ENCODE measurements at places on chromosomes 11 and 22.

GRCh38 chr11:17277024-17277584 lies 565 bp downstream of the NUCB2 start:
- peak; percentile 25 for DNase-seq

GRCh38 chr11:102313238-102313940 lies 3.9 kb upstream of the BIRC3 start:
- DNase-seq: no peak

- DNase-seq: no peak
Observed at GRCh38 chr22:39643311-39644083, 72.9 kb downstream of the CACNA1I start.

GRCh38 chr11:65571940-65572339 lies 398 bp upstream of the FAM89B start:
- no peak for DNase-seq

DNA sequence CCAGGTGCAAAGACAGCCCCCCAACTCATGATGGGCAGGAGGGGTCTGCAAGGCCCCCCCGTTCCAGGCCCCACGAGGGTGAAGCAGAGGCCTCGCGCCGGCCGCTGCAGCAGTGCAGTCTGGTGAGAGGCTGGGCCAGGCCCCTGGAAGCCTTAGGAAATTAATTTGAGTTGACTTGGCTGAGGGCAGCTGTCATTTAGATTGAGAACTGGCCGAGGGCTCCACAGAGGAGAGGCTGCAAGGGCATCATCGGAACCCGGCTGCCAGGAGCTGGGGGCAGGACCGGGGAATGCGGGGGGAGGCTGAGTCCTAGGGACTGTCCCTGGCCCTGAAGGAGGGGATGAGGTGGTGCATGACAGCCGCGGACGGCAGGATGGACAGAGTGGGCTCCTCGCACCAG lies 39.9 kb downstream of the MN1 start:
- DNase-seq: no peak

DNA sequence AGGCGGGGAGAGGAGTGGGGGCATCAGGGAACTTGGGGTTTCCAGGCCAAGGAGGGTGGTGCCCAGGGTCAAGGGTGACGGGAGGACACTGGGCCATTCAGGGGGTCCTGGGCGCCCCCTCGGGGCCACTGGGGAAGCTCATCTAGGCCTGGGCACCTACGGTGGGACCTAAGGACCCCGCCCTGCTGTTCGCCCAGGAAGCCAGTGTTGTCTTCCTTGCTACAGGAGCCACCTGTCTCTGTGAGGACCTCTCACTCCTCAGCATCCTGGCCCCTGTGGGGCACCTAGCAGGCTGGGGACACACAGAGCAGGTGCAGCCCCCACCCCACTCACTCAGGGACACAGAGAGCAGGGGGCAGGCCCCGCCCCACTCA lies 191.6 kb downstream of the IGLL1 start:
- DNase-seq: no peak

DNA sequence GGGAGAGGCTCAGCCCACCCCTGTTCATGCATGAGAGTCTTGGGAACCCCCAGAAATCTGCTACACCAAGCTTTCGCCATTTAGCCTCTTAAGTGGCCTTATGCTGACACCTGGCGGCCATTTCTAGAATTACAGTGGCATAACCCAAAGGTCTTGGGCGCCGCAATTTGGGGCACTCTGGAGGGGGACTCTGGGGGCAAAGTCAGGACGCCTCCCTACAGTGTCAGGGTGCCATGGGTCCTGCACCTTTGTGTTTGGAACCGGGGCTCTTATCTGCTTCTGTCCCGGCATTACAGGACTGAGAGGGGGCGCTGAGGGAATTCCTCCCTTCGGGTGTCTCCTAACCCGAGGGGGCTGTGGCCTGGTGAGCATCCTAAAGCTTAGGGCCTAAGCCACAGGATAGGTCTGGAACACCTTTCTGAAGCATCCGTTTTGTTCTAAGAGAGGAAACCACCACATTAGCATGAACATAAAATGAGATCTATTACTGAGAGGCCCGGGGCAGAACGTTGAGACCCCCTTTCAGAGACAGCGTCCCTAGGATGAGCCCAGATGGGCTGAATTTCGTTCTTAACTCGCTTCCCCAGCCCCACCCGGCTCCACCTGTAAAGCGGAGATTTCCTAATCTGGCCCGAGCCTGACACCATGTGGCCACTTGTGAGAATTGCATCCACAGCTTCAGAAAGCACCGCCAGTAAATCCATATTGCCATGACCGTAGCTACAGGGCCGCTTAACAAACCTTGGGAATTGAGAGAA lies 9.3 kb downstream of the INS start:
- DNase-seq: no peak

GRCh38 chr11:41309716-41310115 lies 149.7 kb downstream of the LRRC4C start:
- no peak for DNase-seq

DNA sequence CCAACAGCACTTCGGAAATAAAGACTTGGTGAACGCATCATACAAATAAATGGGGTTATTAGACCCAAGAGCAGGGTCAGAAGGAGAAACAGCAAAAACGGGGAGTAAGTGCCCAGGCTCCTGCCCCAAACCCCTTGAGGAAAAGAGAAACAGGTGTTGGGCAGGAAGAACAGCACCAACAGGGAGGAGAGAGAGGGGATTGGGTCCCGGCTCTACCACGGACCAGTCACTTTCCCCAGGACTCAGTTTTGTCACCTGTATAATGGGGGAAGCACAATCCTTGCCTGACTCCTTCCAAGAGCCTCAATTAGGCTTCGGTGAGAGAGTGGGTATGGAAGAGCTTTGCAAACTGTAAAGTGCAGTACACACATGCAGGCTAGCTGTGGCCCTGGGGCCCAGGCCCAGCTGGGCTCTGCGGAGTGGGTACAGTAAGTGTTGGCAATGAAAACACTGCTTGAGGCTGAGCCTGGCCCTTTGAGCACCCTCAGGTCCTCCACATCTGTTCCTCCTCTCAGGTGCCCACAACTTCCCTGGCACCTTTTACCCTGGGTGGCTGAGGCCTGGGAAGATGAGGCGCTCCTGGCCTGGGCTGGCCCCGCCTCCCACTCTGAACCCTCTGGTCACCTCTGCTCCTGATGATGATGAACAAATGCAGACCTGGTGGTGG lies 8.9 kb downstream of the SLC29A2 start:
- DNase-seq: no peak

- no peak for DNase-seq
Observed at GRCh38 chr11:83363312-83363711, 77.1 kb upstream of the CCDC90B start.

GRCh38 chr11:82871646-82872045 lies 28.6 kb downstream of the PRCP start:
- DNase-seq: no peak

DNA sequence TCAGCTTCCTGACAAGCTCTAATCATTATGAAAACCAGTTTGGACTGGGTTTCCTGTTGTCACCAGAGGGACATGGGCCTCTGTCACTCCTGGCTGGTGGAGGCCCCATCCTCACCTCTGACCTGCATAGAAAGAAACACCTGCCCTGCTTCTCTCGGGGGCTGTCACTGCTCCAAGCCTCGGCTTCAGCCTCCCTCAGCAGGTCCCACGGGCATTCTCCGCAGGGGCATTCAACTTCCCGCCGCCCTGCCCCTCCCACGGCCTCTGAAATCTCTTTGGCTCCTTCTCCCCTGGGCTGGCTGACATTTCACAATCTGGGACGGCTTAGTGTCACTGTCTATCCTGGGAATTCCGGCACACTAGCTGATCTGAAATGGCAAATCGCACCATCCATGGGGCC lies 257.9 kb downstream of the CTTN start:
- DNase-seq: no peak

GRCh38 chr11:12694183-12694531 lies 19.9 kb downstream of the TEAD1 start:
- DNase-seq: no peak

- no peak for DNase-seq
Observed at GRCh38 chr22:44907765-44908737, 101.8 kb downstream of the PHF21B start.

GRCh38 chr11:340539-341512 lies 20.2 kb upstream of the IFITM3 start:
- DNase-seq: no peak

DNA sequence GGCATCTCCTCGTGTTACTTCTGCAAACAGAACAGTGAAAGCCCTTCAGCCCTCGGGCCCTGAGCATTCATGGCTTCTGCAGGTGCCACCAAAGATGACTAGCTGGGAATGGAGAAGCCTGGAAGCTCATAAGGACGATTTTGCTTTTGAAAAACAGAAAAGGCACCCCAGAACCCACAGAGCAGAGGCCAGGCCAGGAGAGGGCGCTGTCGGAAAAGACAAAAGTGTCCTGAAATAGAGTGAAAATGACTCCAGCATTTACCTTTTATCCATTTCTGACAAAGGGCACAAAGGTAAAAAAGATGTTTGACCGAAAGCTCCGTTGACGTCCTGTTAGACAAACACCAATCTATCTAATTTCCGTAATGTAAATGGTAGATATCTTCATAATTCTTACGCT lies 37.6 kb downstream of the ZNF195 start:
- DNase-seq: no peak

DNA sequence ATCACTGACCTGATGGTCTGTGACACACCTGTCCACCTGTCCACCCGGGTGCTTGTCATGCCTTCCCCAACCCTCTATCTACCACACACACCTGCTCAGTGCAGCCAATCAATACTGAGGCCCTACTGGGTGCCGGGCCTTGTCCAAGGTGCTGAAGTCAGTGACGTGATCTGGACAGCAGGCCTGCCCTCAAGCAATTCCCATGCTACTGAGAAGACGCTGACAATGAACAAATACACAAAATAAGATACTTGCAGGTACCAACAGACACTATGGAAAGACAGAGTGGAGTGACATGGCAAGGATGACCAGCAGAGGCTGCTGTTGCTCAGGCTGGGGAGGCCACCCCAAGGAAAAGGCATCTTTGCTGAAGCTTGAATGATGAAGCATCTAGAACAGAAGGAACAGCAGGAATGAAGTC lies 21.2 kb downstream of the PLAAT3 start:
- DNase-seq: no peak

DNA sequence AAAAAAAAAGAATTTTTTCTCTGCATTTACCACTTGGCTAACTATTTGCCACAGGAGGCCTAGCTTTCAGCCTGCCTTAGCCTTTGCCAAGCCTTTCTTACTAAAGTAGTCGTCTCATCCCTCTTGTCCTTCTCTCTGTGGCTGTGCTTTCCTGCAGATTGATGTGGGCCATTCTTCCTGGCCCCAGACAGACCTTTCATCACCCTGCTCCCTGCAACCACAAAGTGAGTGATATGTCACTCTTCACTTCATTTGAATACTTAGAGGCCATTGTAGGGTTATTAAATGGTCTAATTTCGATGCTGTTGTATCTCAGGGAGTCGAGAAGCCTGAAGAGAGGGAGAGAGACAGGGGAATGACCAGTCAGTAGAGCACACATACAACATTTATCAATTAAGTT lies 37.6 kb downstream of the ART5 start:
- no peak for DNase-seq
